ENCODE measurements at places on chromosomes 3 and 15.

GRCh38 chr3:152309535-152310307 is 41.0 kb downstream of the MBNL1 start:
- DNase-seq: no peak

DNA sequence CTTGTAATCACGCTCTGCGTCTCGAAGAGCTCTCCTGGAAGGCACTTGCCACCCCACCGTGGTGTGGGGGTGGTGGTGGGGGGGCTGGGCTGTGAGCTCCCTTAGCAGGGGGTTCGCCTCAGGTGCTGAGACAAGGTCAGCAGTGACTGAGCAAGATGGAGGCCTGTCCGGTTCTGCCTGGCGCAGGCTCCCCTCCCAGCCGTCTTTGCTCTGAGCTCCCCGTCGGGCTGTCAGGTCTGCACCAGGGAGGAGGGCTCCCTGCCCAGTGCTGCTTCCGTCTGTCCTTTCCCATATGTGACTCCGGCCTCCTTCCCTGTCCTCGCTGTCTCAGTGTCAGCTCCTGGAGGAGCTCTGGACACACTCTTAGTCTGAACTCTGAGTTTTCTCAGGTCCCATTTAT is 80.0 kb downstream of the PLXNA1 start:
- no peak for DNase-seq

DNA sequence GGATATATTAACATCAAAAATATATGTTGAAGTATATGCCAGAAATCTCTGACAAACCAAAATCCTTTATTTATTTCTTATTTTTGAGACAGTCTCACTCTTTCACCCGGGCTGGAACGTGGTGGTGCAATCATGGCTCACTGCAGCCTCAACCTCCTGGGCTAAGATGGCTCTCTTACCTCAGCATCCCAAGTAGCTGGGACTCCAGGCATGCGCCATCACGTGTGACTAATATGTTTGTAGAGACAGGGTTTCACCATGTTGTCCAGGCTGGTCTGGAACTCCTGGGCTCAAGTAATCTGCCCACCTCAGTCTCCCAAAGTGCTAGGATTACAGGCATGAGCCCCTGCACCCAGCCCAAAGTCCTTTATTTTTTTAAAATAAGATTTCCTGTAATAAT is 11.9 kb downstream of the FAIM start:
- no peak for DNase-seq

DNA sequence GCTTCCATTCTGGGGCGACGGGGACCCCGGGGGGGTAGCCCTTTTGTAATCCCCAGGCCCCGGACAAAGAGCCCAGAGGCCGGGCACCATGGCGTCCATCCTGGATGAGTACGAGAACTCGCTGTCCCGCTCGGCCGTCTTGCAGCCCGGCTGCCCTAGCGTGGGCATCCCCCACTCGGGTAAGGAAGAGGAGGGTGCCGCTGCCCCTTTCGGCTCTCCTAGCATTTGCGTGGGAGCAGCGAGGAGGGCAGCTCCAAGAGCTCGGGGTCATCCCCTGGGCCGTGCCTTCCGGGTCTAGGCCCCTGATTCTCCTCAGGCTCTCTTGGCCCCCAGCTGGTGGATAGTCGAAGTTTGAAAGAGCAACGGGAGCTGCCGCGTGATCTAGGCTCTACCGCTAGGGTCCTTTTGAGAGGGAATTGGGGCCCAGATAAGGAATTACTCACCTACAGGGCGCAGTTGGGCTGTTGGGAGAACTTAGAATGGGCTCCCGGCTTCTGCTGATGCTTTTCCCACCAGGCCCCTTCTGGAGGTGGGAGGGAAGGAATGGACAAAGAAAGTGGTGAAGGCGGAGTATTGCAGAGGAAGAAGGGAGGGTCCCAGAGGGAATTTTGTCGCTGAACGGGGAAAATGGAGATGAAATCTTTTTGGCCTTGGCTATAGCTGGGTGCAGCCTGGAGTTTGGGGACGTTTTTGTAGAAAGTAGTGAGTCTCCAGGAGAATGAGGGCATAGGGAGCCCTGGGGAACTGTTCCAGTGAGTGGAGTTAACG is 615 bp downstream of the VPS18 start:
- DNase-seq: peak; percentile 41

DNA sequence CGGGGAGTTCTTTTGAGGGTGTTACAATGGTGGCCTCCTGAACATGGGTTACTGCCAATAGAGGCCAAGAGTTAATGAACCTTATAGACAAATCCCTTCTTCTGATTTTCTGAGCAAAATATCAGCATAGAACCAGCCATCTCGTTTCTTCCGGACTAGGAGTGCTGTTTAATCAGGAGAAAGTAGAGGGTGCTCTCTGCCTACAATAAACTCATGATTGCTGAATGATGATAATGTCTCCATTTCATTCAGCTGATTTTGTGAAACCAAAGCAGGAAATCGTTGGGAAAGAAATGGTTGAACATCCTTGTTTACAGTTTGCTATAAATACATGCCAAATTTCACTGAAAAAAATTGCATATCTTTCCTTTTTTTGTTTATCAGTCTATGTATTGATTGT is 142.8 kb upstream of the PLSCR5 start:
- no peak for DNase-seq

DNA sequence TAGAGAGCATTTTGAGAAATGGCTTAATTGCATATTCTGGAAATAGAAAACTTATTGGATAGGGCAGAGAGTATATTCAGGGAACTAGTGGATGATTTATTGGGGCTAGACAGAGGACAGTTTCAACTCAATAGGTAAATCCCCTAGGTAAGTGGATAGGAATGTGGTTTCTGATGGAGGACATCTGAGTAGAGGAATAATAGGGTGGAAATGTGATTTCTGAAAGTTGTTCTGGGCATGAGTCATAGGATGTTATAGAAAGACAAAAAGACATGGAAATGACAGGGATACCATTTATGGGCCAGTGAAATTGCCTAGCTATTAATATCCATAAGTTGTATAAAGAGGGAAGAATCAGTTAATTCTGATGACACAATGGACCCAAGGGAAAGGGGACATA is 563.3 kb upstream of the GOLIM4 start:
- DNase-seq: no peak
